Psoas muscle (tissue), 8 donors: ENCODE measurements at places on chromosomes 2 and 18. TPM values are rescaled to one million over a fixed set of nuclear protein-coding genes. Genes with fewer than 3 reads are reported as not detected.

The TSN gene
- 38.0 TPM for total RNA-seq

The PRADC1 gene
- 60.3 TPM for total RNA-seq

The CNTNAP5 gene
- not detected for total RNA-seq

The PSMA8 gene
- not detected for total RNA-seq
